ENCODE measurements at places on chromosomes 3 and 15.

DNA sequence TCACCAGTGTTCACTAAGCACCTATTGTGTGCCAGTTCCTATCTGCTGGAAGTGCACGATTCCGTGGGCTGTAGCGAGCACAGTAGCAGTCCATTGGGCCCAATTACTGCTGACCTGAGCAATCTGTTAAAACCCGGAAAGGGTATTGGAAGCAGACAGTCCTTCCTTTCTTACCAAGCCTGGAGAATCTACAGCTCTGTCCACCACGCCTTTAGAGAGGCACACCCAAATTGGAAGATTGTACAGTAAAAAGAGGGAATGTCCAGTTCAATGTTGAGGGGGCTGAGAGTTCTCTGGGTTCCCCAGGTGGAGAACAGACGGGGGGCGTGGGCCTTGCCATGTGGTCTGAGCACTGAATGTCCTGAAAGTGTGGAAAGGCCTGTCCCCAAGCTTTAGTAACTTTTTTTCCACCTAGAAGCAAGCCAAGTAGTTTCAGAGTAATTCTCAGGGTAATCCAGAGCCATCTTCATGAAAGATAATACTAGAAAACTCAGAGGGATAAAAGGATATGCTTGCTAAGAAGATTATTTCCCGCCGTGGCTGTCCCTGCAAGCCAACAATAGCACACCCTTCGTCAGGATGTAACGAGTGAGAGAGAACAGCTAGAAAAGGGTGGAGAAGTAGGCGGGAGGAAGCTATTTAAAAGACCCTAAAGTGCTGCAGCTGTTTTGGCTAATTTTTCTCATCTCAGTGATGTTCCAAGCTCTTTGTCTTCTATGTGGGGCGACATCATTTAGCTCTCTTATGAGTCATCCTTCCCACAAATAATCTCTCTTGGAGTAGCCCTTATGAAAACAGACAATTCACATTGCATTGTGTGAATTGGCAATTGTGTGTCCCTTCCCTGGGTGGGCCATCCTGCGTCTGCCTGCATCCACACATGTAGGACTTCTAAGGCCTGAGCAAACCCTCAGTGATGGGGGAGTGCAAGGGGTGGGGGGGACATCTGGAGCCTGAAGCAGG is 181.0 kb downstream of the ATG7 start:
- DNase-seq, result no peak

DNA sequence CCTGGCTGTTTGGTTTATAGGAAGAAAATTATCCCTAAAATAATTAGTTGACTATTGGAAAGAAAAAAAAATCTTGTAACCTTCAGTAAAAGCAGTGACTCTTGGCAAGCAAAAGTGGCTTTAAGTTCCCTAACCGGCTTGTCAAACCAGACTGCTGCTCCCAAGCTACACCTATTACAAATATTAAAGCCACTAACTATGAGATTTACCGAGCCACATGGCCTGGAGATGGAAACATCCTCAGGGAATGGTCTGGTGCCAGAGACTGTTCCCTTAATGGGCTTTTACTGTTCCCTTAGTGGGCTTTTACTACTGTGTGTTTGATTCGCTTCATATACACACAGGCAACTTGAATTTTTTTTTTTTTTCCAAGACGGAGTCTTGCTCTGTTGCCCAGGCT is 35.9 kb upstream of the ZNF774 start:
- no peak for DNase-seq

DNA sequence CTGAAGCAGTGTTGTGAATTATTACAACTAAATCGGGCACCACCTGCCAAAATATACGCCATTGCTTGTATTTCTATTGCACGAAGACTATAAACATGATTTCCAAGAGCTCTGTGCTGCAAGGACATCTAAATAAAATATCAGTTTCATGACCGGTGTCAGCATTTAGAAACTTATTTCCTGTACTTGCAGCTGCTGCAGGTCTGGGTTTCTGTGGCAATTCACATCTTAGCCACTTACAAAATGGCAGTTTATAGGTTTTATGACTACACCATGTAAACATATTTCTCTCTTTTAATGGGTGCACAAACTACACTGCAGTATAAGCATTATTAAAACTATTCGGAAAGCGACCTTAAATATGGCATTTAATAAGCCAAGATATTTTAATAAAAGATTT is 359.4 kb downstream of the VPS13C start:
- DNase-seq, result no peak

DNA sequence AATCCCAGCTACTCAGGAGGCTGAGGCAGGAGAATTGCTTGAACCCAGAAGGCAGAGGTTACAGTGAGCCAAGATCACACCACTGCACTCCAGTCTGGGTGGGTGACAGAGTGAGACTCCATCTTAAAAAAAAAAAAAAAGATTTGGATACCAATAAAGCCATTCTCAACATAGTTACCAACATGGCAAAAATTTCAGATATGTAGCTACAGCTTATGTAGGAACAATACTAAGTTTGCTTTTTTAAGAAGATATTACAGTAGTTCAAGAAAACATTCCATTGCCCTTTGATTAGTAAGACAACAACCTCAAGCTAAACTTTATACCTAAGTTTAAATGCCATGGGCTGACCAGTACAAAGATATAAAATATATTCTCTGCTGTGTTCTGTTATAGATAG is 34.4 kb downstream of the ZNF106 start:
- DNase-seq, result no peak

GRCh38 chr3:13537909-13538296 is 11.0 kb upstream of the FBLN2 start:
- DNase-seq, result no peak

GRCh38 chr15:65258375-65259262 is 28.1 kb downstream of the PARP16 start:
- no peak for DNase-seq

DNA sequence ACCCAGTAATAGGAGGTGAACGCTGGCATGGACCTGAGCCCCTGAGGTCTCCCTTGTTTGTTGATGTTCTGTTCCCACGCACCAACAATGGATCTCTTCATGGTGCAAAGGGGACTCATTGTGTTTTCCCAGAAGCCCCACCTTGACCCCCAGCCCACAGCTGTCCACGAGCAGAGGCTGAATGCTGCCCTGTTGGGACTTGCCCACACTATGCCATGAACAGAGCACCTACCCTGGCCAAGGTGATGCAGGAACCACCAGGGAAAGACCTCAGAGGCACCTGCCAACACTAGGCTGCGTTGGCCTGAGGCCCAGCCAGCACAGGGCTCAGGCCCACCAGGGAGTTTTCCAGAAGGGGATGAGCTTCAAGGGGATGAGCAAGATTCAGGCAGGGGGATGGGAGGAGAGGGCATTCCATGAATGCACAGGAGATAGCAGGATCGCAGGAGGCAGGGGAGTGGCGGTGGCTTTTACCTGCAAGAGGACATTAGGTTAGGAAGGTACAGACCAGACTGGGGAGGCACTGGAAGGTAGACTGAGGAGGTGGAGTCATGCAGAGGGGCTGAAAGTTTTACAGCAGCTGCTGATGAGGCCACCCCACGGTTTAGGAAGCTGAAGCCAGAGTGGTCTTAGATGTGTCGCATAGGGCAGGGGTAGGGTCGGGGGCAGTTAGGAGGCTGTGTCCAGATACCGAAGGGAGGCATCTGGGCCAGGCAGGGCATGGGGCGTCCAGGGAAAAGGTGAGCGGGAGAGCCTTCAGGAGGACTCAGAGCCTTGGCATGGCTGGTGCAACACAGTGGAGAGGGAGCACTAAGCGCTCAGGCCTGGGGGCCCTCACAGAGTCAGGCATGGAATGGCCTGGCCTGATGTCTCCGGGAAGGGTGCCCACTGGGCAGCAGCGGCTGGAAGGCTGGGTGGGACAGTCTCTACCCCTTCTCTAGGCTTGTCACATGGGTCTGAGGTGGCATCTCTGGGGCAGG is 4.0 kb upstream of the PHGR1 start:
- DNase-seq, result no peak

GRCh38 chr3:62361261-62361660 is 12.1 kb downstream of the FEZF2 start:
- no peak for DNase-seq

All from activated gamma-delta T cell (primary cell).